ENCODE measurements at places on chromosomes 1 and 21.

- DNase-seq, result no peak
Observed at GRCh38 chr1:211135342-211135950, 1.5 kb upstream of the KCNH1 start.

DNA sequence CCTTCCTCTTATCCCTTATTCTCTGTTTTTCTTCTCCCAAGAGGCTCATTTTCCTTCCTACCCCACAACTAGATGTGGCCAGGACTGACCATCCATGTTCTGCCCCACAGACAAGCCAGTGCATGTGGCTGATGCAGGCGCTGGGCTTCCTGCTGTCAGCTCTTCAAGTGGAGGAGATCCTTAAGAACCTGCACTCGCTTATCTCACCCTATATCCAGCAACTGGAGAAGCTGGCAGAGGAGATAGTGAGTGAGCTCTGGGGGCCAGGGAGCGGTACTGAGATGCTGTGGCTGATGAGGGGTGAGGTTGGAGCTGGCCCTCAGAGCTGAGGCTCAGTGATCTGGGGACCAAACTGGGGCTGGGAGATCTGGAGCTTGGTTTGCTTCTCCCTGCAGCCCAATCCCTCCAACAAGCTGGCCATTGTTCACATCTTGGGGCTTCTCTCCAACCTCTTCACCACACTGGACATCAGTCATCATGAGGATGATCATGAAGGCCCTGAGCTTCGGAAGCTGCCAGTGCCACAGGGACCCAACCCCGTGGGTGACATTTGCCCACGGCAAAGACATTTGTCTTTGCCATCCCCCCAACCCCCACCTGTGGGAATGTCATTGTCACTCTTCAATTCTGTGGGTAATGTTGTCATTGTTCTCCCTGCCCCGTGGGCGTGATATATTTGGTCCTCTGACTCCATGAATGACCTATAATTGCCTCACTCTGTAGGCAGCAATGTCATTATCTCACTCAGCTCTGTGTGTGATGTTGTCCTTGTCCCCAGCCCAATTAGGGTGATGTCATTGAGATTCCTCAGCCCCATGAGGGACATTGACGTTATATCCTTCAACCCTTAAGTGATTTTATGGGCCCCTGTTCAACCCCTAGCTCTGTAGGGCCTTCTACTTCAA, 11.2 kb upstream of the DPH2 start:
- no peak for DNase-seq

- DNase-seq, result no peak
Observed at GRCh38 chr1:46569116-46569515, 17.7 kb upstream of the KNCN start.

- peak; percentile 83 for DNase-seq
Observed at GRCh38 chr1:18955441-18956192, 859 bp downstream of the IFFO2 start.

- DNase-seq, result no peak
Observed at GRCh38 chr1:206885341-206886060, 11.7 kb upstream of the IL24 start.

- DNase-seq, result no peak
Observed at GRCh38 chr21:34736116-34736874, 67.5 kb downstream of the CLIC6 start.

GRCh38 chr1:54542962-54543539, 5.0 kb upstream of the ACOT11 start:
- no peak for DNase-seq

GRCh38 chr1:180614730-180615129, 17.1 kb upstream of the XPR1 start:
- no peak for DNase-seq

DNA sequence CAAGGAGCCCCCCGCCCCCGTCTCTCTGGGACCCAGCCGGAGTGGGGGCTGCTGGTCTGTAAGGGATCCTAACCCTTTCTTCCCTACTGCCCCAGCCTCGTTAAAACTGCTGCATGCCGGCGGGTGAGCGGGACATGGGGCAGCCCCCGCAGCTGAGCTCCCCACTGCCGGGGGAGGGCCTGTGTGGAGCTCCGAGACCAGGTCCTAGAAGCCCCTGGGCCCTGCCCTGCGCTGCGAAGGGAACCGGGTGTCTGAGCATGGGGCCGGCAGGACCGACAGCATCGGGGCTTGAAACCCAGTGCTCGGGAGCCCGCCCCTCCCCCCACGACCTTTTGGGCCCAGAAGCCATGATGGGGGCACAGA, 9.2 kb upstream of the COL6A1 start:
- peak; percentile 63 for DNase-seq

GRCh38 chr1:214234635-214235025, 46.3 kb upstream of the SMYD2 start:
- no peak for DNase-seq

- no peak for DNase-seq
Observed at GRCh38 chr1:30787266-30787665, 29.7 kb upstream of the LAPTM5 start.

DNA sequence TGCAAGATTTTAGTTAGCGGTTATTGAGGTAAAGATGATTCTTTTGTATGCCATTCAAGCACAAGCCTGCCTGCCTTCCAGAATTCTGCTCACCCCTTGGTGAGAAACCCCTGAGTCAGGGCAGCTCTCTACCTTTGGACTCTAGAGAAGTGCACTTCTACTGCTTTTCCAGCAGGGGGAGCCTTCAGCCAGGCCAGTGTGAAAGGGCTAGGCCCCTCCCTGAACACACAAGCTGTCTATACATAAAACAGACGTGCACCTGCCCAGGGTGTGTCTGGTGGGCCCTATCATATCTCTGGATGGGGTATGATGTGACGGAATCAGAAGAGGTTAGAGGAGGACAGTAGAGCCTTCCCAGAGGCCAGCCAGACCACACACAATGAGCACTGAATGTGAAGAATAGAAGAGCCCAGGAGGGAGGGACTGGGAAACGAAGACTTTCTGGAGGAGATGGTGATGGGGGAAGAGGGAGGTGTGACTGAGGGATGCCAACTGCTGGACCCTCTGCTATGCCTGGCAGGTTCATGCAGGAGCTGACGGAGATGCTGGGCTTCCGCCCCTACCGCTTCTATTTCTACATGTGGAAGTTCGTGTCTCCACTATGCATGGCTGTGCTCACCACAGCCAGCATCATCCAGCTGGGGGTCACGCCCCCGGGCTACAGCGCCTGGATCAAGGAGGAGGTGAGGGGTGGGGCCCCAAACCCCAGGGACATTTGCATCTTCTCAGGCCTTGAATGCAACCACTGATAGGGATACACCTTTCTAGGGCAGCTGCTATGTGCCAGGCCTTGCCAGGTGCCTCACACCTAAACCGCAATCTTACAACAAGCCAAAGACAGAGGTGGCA, 13.0 kb upstream of the KCNC4 start:
- DNase-seq, result peak; percentile 77

DNA sequence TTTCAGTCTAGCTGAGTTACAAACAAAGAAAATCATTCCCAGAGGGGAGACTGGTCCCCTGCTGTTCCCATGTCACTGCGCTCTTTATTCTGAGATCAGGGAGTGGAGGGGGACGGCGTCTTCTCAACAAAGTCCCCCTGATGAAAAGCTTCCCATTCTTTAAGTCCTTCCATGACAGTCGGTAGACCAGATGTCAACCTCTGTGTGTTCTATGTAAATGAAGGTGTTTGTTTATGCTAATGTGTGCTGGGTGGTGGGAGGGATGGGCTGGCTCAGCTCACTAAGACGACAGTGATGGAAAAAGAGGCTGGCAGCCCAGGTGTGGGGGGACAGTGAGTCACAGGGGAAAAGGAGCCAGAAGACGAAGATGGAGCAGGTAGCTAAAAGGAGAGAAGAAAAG, 148.2 kb upstream of the KLHDC7A start:
- DNase-seq, result no peak

DNA sequence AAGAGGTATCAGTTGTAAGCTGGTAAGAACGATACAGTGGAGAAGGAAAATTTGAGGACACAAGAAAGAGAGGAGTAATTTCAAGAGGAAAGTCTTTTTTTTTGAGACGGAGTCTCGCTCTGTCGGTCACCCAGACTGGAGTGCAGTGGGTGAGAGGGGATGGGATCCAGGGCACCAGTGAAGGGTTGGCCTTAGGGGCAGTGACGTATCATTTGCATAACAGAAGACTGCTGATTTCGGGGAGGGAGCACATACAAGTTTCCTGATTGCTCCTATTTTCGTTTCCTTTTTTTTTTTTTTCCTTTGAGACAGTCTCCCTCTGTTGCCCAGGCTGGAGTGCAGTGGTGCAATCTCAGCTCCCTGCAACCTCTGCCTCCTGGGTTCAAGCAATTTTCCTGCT, 4.2 kb downstream of the S100A13 start:
- DNase-seq, result no peak

GRCh38 chr1:40094466-40095110, 2.5 kb downstream of the PPT1 start:
- DNase-seq, result no peak

DNA sequence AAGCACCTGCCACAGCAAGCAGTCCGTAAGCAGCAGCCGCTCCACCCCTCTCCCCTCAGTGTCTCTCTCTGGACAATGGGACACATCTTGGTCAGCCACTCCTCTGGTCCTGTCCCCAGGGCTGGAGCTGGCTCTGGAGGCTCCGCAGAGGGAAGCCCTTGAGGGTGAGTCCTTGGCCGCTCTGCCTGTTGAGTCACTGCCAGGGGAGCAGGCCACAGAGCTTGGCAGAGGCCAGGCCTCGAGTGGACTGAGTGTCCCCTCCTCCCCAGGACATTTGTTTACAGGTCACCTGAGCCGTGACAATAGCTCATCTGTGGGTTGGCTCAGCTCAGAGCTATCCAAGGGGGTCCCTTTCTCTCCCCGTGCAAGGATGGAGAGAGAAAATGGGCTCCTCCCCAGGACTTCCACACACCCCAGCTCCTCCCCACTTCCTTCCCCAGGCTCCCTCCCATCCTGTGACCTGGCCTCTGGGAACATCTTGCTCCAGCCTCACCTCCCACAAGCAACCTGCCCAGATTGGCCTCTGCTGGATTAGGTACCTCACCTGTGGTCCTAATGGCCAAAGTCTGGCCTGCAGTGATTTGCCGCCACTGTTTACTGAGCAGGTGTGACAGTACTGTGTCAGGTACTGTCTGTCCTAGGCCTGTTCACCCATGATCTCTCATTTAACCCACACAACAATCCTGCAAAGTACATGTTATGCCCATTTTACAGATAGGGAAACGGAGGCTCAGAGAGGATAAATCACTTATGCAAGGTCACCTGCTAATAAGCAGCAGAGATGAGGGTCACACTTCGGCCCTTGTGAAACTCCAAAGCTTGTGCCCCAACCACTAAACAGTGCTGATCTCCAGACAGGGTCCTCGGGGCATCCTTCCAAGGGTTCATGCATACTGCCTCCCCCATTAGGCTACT, 4.8 kb downstream of the FAM131C start:
- no peak for DNase-seq

- DNase-seq, result no peak
Observed at GRCh38 chr1:209607102-209607794, 23.7 kb downstream of the CAMK1G start.

DNA sequence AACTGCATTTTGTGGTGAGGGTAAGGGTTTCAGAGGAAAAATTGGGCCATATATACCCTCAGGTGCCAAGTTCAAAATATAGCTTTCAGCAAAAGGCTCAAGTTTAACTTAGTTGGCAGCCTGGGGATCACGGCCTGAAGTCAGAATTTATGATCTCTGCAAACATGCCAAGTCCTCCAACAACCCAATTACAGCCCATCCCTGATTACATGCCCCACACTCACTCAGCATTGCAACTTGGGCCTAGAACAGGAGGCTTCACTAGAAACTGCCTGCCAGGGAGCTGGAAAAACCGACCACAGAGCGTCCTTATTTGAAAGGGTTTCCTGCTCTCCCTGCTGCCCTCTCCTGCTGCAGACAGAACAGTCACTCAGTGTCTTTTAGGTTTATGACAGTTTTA, 12.4 kb downstream of the FYB2 start:
- DNase-seq, result no peak

DNA sequence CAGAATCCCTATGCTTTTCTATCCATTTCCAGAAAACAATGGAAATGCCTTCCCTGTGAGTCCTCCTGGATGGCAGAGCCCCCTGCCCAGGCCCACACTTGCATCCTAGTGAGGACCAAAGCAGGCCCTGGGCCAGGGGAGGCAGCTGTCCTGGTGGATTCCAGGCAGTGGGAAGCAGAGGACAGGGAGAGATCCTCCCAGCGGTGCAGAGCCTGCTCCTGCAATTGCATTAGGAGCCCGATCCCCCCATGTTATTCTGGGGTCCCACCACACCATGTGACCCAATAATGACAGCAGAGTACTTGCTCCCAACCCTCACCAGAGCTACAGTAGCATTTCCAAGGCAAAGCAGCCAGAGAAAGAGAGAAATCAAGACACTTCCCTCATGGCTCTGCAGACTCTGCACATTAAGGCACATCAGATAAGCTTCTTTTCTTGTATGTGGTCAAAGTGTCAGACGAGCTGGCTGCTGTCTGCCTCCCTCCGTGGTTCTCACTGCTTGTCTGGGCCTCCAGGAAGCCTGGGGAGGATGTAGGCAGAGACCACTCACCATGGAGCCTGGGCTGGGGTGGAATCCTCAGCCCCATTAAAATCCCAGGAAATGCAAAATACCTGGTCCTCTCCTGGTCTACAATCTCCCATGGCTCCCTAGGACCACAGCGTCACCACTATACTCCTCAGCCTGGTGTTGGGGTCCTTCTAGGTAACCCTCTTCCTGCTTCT, 54.9 kb upstream of the RUNX3 start:
- DNase-seq, result peak; percentile 78

DNA sequence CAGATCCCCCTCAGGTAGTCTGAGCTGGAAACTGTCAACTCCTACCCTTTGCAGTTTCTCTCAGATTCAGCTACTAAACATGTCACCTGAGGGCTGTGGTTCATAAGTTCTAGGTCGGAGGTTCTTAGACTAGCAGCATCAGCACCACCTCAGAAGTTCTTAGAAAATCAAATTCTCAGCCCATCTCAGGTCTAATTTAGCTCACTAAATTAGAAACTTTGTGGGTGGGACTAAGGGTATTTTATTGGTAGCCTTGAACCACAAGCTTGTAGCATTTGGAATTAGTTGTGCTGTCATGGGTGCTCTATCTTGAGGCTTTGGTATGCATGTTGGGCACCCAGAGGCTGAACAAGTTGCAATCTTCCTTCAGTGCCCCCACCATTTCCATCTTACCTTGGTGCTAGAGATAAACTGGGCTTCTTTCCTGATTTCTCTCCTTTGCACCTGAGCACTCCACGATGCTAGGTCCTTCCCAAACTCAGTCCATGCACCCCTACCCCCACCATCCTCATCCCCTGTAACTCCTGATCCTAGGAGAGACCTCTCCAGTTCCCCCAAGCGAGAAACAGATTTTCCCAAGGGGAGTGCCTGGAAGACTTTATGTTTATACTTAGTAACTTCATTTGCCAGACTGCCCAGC, 54.2 kb downstream of the S1PR1 start:
- peak; percentile 63 for DNase-seq

- no peak for DNase-seq
Observed at GRCh38 chr21:35244514-35244913, 195.4 kb upstream of the RUNX1 start.

DNA sequence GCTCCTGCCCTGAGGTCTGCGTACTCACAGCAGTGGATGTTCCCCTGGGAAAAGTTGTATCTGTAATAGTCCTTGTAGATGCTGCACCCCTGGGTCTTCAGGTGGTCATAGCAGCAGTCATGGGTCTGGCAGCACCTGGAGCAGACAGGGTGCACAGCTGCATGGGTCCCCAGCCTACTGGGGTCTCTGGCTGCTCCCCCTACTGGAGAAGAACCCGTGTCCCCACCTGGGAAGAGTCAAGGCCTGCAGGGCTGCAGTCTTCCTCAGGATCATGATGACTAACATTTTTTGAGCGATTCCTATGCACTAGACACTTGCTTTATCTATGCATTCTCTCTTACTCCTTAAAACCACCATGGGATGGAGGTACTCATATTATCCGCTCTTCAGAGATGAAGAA, 3.9 kb downstream of the PLA2G2D start:
- DNase-seq, result no peak

GRCh38 chr1:177952249-177952648, 17.6 kb downstream of the SEC16B start:
- DNase-seq, result no peak

All from activated CD8-positive, alpha-beta memory T cell treated with anti-CD3 and anti-CD28 coated beads for 24 hours (primary cell).